Mesothelial cell of epicardium (in vitro differentiated cells): ENCODE measurements at places on chromosomes 5 and 9. TPM values are rescaled to one million over a fixed set of nuclear protein-coding genes. Genes with fewer than 3 reads are reported as not detected.

- no peak for DNase-seq
- no peak overlapping the region for H3K27ac ChIP-seq
- H3K4me3 ChIP-seq, result no peak overlapping the region
- H3K27me3 ChIP-seq, result no peaks in the 10 kb centered on the region
These were observed 33.3 kb upstream of the CDKN2AIPNL start for GRCh38 chr5:134444941-134445471.

GRCh38 chr5:154701181-154701580 lies 54.0 kb upstream of the LARP1 start:
- H3K4me3 ChIP-seq, result no peak overlapping the region
- H3K27me3 ChIP-seq, result no peaks in the 10 kb centered on the region
- H3K36me3 ChIP-seq, result peaks cover 1% of the 10 kb centered on the region
- peaks cover 24% of the 10 kb centered on the region for H3K4me1 ChIP-seq
- no peak overlapping the region for H3K27ac ChIP-seq

Gene TLX3
- total RNA-seq, result not detected in 3 replicates

GRCh38 chr9:14909961-14910805 lies at the start of gene FREM1:
TSS of gene FREM1 (minus strand) at chr9:14910428. CDS start at chr9:14868977, 41,451 bp downstream.
- H3K27me3 ChIP-seq, result no peaks in the 10 kb centered on the region
- DNase-seq, result no peak
- H3K4me3 ChIP-seq, result no peak within 1 kb of the TSS
- no peaks in the 10 kb centered on the region for H3K36me3 ChIP-seq
- H3K27ac ChIP-seq, result no peak within 1 kb of the TSS

DNA sequence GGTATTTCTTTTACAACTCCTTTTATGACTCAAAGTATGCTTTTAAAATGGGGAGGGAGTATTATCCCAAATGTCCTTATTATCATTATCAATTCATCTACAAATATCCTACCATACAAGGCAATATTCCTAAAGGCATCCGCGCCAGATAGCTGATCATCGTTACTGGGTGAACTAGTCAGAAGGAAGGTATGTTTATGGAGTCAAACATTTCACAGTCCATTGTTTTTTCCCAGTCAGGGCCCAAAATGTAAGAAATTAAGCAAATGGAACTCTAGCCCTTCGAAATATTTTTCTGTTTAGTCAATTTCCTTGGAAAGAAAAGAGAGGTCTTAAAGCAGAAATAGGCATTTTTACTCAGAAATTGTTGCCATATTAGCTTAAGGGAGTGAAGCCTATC lies 188.5 kb upstream of the CCNG1 start:
- no peaks in the 10 kb centered on the region for H3K4me1 ChIP-seq
- peaks cover 7% of the 10 kb centered on the region for H3K27me3 ChIP-seq
- H3K36me3 ChIP-seq, result no peaks in the 10 kb centered on the region
- H3K27ac ChIP-seq, result no peak overlapping the region
- no peak for DNase-seq
- H3K4me3 ChIP-seq, result no peak overlapping the region

- no peaks in the 10 kb centered on the region for H3K27me3 ChIP-seq
- H3K4me1 ChIP-seq, result no peaks in the 10 kb centered on the region
- no peak for DNase-seq
These were observed 83.5 kb upstream of the RIOK2 start for GRCh38 chr5:97266576-97266975.

- H3K27me3 ChIP-seq, result no peaks in the 10 kb centered on the region
- H3K4me3 ChIP-seq, result no peak overlapping the region
- DNase-seq, result no peak
- no peak overlapping the region for H3K27ac ChIP-seq
These were observed 286.1 kb downstream of the ARHGAP26 start for GRCh38 chr5:143056339-143056704.

DNA sequence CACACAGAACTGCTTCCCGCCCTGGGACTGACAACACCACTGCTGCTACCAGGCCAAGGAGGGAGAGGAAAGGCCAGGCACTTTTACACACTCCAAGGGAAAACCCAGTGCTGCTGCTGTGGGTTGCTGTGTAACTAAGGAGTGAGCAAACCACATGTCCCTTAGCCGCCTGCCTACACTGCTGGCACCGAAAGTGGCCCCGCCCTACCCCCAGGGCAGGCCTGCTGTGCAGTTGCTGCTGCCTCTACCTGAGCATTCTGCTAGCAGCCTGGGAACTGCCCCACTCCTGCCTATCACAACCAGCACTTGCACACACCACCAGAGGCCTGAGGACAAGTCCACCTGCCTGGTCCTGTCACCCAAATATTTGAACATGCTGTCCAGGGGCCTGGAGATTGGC lies 740.9 kb downstream of the DTWD2 start:
- H3K36me3 ChIP-seq, result peaks cover 7% of the 10 kb centered on the region
- H3K4me1 ChIP-seq, result peaks cover 2% of the 10 kb centered on the region
- no peak overlapping the region for H3K4me3 ChIP-seq

DNA sequence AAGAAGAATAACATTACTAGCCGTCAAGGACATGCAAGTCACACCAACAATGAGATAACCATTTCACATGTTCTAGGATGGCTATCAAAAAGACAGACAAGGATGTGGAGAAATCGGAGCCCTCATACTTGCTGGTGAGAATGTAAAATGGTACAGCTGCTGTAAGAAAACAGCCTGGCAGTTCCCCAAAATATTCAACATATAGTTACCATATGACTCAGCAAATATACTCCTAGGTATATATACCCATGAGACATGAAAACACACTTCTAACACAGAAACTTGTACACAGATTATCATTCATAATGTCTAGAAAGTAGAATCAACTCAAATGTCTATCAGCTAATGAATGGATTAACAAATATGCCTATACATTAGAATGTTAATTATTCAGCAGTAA lies 105.4 kb upstream of the PCAT7 start:
- peaks cover 20% of the 10 kb centered on the region for H3K4me1 ChIP-seq
- no peak for DNase-seq
- peaks cover 30% of the 10 kb centered on the region for H3K36me3 ChIP-seq
- no peak overlapping the region for H3K27ac ChIP-seq
- H3K4me3 ChIP-seq, result no peak overlapping the region
- H3K27me3 ChIP-seq, result no peaks in the 10 kb centered on the region

DNA sequence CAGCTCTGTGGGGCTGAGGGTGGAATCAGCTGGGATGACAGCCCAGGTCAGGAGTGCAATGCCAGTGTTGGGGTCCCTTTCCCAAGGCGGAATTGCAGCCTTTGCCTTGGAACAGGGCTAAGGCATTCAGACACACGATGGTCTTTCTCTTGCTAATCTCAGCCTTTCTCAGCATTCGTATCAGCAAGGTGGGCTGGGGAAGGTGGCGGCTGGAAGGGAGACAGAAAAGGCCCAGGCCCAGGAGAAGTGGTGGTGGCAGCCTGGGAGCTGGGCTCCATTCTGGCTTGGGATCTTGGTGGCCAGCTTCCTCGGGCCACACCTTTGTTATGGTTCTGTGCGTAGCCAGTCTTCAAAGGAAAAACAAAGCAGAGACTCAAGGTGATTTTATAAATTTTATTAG lies 1.1 kb upstream of the ARHGEF28 start:
- H3K27me3 ChIP-seq, result peaks cover 87% of the 10 kb centered on the region
- DNase-seq, result no peak
- no peak overlapping the region for H3K27ac ChIP-seq
- H3K4me3 ChIP-seq, result peak overlapping the region; percentile 26

DNA sequence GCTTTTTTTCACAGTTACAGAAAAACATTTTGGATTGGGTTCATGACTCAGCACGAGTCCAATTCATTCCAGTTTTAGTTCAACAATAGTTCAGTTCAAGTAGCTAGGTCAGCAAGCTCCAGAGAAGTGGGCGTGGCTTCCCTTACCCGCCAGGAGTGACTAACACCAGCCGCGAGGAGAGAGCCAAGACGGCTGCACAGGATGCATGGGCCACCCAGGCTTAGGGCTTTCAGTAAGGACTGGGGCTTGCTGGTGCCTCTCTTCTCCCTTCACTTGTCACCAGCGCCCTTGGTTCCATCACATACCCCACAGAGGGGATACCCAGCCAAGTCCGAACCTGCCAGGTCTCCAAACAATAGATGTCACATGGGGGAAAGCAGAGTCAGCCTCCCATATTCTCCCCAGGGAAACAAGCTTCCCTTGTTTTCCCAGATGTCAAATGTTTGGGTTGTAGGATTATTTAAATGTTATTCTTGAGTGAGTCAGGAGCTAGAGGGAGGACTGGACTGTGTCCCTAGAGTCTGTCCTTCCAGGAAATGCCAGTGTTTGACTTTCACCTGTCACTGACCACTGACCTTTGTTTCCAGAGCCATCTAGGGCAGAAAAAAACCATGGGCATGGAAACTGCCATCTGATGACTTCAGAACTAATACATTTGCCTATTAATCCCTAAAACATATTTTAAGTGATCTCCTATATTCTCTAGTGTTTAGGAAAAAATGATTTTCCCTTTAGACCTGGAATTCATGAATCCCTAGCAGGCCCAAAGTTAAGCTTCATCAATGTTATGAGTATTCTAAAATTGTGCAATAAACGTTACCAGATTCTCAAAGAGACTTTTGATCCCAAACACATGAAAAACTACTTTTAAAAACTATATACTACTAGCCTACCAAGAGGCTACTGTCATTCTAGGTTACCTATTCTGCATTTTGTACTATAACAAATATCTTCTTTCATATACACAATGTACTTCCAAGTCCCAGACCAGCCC lies 51.9 kb downstream of the NIPAL4 start:
- H3K27me3 ChIP-seq, result no peaks in the 10 kb centered on the region
- peaks cover 27% of the 10 kb centered on the region for H3K4me1 ChIP-seq
- H3K27ac ChIP-seq, result no peak overlapping the region
- DNase-seq, result no peak

GRCh38 chr9:12698986-12699385 lies 5.8 kb downstream of the TYRP1 start:
- no peaks in the 10 kb centered on the region for H3K36me3 ChIP-seq
- no peak for DNase-seq
- no peaks in the 10 kb centered on the region for H3K27me3 ChIP-seq
- peaks cover 56% of the 10 kb centered on the region for H3K4me1 ChIP-seq
- peak overlapping the region; percentile 87 for H3K27ac ChIP-seq

Gene CCDC187
- total RNA-seq, result 0.42 to 0.54 TPM (median 0.47 TPM) in 3 replicates

Gene INSL4
- not detected in 3 replicates for total RNA-seq

- no peaks in the 10 kb centered on the region for H3K36me3 ChIP-seq
- no peak overlapping the region for H3K27ac ChIP-seq
- no peak overlapping the region for H3K4me3 ChIP-seq
- DNase-seq, result no peak
- peaks cover 13% of the 10 kb centered on the region for H3K4me1 ChIP-seq
These were observed 12.6 kb upstream of the NXNL2 start for GRCh38 chr9:88522360-88522759.

GRCh38 chr9:109109967-109110328 lies 9.8 kb downstream of the TMEM245 start:
- no peak for DNase-seq
- H3K4me1 ChIP-seq, result peaks cover 76% of the 10 kb centered on the region
- H3K27ac ChIP-seq, result peak overlapping the region; percentile 89
- H3K36me3 ChIP-seq, result peaks cover 6% of the 10 kb centered on the region

Gene SVEP1
- total RNA-seq, result 44.5 to 47.2 TPM (median 45.2 TPM) in 3 replicates

Gene GLDC
- total RNA-seq, result 1.0 to 2.0 TPM (median 1.5 TPM) in 3 replicates
